ENCODE measurements at places on chromosomes 2 and 18. TPM values are rescaled to one million over a fixed set of nuclear protein-coding genes. Genes with fewer than 3 reads are reported as not detected.

- DNase-seq = no peak
Measured at GRCh38 chr2:190340369-190340768, 3.0 kb upstream of the INPP1 start.

- DNase-seq = no peak
Measured at GRCh38 chr2:161943011-161943410, 131.0 kb downstream of the DPP4 start.

PKDCC gene
- total RNA-seq = 210 TPM

CIB4 gene
- total RNA-seq = not detected

- DNase-seq = no peak
Measured at GRCh38 chr2:144606466-144607095, 86.7 kb upstream of the ZEB2 start.

CD8B gene
- not detected for total RNA-seq

DNA sequence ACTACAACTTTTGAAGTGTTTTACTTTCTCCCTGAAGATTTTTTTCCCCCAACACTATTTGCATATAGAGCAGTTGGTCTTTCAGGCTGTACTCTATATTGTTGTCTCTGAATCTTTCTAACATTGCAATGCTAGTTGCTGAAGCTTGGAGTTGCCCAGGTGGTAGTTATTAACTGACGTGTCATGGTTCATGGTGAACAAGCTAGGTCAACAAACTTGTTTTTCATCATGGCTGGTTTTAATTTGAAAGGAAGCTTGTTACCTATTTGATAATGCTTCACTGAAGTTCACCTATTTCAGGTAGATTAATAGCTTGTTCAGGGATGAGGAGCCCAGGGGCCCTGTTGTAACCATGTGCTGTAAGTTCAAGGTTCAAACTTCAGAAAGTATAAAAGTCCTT lies 158.8 kb upstream of the ZEB2 start:
- DNase-seq = no peak

- DNase-seq = no peak
Measured at GRCh38 chr2:64220265-64220664, 76.0 kb upstream of the PELI1 start.

- no peak for DNase-seq
Measured at GRCh38 chr2:181886192-181886591, 5.3 kb upstream of the ITPRID2 start.

- no peak for DNase-seq
Measured at GRCh38 chr2:17869128-17869527, 9.3 kb upstream of the KCNS3 start.

DNA sequence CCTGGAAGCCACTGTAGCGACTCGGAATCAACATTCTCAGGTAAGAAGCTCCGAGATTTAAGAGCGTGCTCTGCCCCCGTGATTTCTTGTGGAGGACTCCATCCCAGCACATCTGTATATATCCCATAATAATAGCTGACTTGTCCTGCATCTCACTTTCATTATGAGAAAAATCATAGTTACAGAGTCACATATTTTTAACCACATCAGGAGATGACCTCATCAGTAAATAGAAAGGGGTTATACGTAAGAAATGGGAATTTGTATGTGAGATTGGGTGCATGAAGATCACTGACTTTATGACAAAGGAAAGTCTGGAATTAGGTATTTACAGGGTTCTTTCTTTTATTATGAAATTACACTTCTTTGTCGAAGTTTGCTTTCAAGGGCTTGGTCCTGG lies 16.4 kb upstream of the TMEM18 start:
- no peak for DNase-seq

CGREF1 gene
- total RNA-seq = 3.5 TPM

GRCh38 chr2:143680885-143681405 lies 551.7 kb downstream of the ARHGAP15 start:
- DNase-seq = no peak

- no peak for DNase-seq
Measured at GRCh38 chr2:26619521-26619951, 21.6 kb downstream of the CIB4 start.

FSHR gene
- not detected for total RNA-seq

CRYGC gene
- not detected for total RNA-seq

GRCh38 chr2:190714958-190715357 lies 66.1 kb downstream of the NAB1 start:
- DNase-seq = no peak

DNA sequence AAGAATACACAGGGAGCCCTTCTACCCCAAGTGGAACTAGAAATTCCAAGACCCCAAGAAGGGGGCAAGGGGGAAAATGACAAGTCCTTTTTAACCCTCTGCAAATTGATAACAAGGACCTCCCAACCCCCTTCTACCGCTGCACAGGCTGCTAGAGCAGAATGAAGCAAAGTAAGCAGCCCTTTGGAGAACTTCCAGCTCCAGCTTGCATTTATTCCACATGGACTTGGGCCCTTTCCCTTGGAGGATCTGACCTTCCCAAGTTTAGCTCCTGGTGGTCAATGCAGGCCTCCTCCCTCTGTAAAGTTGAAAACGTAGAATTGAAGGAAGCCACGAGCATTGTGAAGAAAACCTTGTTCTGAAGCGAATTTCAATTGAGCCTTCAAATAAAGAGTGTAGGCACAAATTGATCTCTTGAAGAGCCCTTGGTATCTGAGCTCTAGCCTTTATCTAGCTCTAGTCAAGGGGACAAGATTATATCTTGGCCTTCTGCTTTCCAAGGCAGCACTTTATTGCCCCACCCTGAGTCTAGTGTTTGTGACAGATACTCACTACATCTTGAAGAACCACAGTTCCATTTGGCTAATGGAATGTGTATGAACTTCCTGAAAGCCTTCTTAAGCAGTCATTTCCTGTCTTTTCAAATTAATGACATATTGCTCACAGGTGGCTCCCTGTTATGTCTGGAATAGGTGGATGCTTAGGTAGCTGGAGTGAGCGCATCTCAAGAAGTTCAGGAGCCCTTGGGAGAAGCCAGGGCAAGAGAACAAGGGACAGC lies 37.2 kb downstream of the SLC14A2 start:
- peak; percentile 25 for DNase-seq

DNA sequence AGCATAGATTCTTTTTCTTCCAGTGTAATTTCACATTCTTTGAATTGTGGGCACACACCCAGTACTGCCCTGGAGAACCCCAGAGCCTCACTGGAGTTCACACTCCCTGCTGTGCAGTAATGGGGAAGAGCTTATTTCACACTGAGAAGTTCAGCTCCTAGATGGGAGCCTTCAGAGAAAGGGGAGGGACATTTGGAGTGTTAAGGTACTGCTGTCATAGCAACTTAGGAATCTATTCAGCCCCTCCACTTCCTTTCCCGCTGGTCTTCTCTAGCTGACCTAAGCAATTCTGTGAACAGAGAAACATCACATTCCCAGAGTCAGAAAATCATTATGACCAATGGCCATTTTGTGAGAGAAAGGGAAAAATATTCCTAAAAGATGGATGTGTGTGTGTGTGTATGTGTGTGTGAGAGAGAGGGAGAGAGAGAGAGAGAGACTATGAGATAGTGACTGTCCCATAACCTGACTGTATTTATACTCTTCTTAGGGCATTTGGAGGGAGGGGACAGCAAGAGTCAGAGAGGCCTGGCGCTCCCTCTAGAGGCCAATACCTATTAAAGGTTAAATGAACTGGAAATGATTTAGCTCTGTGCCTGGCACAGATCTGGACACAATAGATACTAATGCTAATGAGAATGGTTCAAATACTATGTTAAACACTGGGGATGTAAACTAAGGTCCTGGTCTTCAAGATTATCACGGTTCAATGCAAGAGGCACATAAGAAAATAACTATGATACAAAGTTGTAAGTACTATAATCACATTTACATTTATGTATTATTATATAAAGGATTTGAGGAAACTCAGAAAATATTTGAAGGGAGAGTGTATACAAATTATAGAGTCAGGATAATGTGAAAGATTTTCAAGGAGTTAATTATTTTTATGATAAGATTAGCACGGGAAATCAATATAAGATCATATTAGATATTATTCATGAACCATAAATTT lies 41.5 kb upstream of the RPE start:
- peak; percentile 64 for DNase-seq

DNA sequence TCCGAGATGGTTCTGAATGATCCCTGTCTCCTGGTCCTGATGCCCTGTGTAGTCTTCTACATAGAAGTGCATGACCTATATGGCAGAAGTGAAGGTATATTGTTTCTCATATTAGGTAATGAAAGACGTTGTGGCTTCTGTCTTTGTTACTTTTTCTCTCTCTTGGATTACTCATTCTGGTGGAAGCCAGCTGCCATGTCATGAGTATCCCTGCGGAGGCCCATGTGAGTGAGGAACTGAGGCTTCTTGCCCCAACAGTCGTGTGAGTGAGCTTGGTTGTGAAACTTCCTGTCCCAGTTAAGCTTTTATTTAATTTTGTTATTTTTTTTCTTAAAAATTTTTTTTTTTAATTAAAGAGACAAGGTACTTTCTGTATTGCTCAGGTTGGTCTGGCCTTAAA lies 134.7 kb downstream of the UBR3 start:
- no peak for DNase-seq

DNA sequence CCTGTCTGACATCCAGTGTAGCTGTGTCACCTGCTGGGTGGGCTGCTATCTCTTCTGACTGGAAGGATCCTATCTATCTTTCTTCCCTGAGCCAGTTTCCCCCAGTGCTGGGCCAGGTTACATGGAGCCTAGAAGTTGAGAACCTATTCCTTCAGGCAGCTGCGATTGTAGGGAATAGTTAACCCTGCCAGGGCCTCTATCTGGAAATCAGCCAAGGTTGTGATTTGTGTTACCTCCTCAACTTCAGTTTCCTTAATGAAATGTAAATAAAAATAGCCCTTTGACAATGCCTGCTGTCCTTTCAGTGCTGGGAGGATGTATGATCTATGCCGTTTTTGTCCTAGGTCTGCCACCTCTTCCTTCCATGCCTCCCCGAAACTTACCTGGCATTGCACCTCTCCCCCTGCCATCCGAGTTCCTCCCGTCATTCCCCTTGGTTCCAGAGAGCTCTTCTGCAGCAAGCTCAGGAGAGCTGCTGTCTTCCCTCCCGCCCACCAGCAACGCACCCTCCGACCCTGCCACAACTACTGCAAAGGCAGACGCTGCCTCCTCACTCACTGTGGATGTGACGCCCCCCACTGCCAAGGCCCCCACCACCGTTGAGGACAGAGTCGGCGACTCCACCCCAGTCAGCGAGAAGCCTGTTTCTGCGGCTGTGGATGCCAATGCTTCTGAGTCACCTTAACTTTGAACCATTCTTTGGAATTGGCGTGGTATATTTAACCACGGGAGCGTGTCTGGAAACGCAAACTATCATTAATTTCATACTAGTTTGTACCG lies 36.6 kb downstream of the GORASP2 start:
- DNase-seq = no peak

NLRC4 gene
- total RNA-seq = 2.3 TPM

- DNase-seq = no peak
Measured at GRCh38 chr2:100964222-100964621, 37.9 kb upstream of the RPL31 start.

DNA sequence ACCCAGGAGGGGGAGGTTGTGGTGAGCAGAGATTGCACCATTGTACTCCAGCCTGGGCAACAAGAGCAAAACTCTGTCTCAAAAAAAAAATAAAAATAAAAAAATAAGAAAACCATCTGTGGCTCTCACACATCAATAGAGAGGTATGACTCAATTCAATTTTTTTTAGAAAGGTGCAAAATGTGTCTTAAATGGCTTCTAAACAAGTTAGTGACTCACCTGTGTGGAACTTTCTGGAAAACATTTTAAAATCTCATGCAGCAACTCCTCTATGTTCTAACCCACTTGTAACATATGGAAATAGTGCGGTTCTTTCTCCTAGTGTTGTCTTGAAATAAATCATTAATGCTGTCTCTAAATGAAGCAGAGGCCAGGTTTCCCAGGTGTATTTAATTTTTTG lies 10.7 kb upstream of the SULT1C4 start:
- DNase-seq = no peak

DNA sequence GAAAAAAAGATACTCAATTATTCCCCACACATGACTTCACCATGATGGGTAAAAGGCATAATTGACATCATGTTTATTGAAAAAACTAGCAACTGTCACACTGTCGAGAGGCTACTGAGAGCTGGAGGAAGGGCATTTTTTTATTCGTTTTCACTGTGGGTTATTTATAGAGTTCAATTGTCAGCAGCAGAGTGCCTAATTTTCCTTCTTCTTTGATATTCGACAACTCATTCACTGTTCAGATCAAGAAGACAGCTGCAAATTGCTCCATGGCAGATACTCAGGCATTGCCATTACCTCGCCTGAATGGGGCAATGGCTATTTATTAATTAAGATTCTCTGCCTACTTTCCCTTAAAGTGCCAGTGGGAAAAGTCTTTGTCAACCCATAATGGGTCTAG lies 197.5 kb upstream of the NRP2 start:
- no peak for DNase-seq

FLACC1 gene
- 0.32 TPM for total RNA-seq

DNA sequence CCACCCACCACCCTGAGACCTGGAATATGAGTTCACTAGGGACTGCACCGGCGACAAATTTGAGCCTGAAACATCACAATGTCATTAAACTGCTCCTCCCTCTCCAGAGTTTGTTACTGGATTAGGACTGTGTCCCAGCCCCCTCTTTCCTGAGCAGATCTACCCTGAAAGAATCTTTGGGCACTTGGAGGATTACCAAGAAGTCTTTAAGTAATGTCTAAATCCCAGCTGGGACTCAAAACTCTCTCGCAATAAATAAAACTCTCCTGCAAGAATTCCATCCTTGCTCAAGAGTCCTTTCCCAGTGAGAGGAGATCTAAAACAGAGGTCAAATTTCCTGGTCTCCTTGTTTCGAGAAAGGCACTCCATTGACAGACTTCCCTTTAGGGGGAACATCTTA lies 20.9 kb downstream of the GKN2 start:
- no peak for DNase-seq

WDSUB1 gene
- total RNA-seq = not detected

UGT1A8 gene
- not detected for total RNA-seq

GRCh38 chr2:70042246-70042645 lies 45.0 kb upstream of the PCBP1 start:
- DNase-seq = no peak

GRCh38 chr2:238728330-238729260 lies 119.3 kb upstream of the TWIST2 start:
- peak; percentile 90 for DNase-seq

TEKT4 gene
- total RNA-seq = not detected

EFR3B gene
- 0.32 TPM for total RNA-seq

- DNase-seq = no peak
Measured at GRCh38 chr2:37326866-37327634, 2.4 kb upstream of the PRKD3 start.

GALM gene
- total RNA-seq = 1.4 TPM

GRCh38 chr2:175854129-175854528 lies 147.9 kb downstream of the LNPK start:
- no peak for DNase-seq

- no peak for DNase-seq
Measured at GRCh38 chr2:151289972-151290866, 751 bp upstream of the NMI start.

MAP3K19 gene
- not detected for total RNA-seq

- no peak for DNase-seq
Measured at GRCh38 chr2:24454294-24454693, 36.8 kb upstream of the NCOA1 start.

DNA sequence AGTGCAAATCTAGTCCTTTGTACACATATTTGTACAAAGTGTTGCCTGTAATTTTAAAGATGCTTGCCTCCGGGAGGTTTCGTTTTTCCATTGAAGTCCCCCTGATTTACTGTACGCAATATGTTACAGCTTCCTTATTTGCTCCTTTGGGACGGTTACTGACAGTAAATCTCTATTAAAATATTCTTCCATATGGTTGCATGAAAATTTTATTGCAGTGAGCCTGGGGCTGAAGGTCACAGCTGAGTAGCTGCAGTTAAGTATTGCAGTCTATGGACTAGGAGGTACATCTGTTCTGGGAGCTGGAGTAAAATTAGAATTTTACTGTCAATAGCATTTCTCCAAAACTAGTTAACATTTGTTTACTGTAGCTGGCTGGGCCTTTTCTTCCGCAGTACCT lies 119.2 kb downstream of the ETAA1 start:
- DNase-seq = no peak
